ENCODE measurements at places on chromosomes 11 and 22. TPM values are rescaled to one million over a fixed set of nuclear protein-coding genes. Genes with fewer than 3 reads are reported as not detected.

- H3K36me3 ChIP-seq: no peaks in the 10 kb centered on the region
- DNase-seq: no peak
- H3K27ac ChIP-seq: no peak overlapping the region
- H3K4me1 ChIP-seq: no peaks in the 10 kb centered on the region
Observed at GRCh38 chr11:12045914-12046635, 37.6 kb upstream of the DKK3 start.

DNA sequence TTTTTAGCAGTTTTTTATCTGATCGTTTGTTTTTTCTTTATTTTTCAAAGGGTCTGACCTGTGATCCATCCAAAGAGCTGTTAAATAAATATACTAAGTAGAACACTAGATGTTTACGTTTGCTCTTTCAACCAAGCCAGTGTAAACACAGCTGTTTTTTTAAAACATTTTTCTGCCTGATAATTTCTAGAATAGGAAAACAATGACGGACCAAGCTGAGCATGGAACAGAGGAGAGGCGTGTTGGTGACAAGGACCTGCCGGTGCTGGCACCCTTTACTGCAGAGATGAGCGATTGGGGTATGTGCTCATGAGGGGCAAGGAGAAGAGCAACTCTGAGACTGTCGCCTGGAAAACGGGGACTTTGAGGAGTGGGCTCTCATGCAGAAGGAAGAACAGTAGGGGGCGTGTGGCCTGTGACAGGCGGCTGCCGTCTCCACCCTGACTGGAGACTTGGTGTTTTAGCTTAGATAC lies 28.6 kb upstream of the PANX2 start:
- H3K27ac ChIP-seq: no peak overlapping the region
- no peaks in the 10 kb centered on the region for H3K27me3 ChIP-seq
- H3K36me3 ChIP-seq: no peaks in the 10 kb centered on the region
- no peak overlapping the region for H3K4me3 ChIP-seq

GRCh38 chr11:93169950-93170561 lies 27.7 kb downstream of the SLC36A4 start:
- DNase-seq: peak; percentile 74
- no peaks in the 10 kb centered on the region for H3K4me1 ChIP-seq
- H3K36me3 ChIP-seq: peaks cover 42% of the 10 kb centered on the region
- no peak overlapping the region for H3K27ac ChIP-seq

DNA sequence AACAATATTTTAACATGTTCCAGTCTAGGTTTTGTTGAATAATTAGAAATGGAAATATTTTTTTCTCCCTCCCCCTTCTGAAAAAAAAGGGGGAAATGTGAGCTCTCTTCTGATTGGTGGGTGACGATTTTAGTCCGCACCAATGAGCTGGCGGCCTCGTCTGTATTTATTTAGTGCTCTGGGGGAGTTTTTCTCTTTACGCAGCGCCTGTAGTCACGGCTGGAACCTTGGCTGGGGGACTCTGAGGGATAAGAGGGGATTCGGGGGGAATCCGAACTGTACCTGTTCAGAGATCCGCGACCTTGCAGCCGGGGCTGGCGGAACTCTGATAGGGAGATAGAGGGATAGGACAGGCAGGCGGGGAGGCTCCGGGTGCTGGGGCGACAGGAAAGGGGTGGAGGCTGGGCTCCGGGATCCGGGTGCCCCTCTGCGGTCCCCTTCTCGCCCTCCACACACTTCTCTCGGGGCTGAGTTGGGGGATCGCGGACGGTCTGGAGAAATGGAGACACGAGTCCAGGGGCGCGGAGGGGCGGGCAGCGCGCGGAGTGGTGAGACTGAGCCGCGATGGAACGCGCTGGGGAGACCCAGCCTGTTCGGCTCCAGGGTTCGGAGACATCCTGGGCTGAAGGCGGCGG lies 99.7 kb upstream of the HSD17B12 start:
- H3K4me1 ChIP-seq: peaks cover 19% of the 10 kb centered on the region
- no peak overlapping the region for H3K27ac ChIP-seq
- no peaks in the 10 kb centered on the region for H3K36me3 ChIP-seq
- peak overlapping the region; percentile 34 for H3K4me3 ChIP-seq
- no peaks in the 10 kb centered on the region for H3K27me3 ChIP-seq

DNA sequence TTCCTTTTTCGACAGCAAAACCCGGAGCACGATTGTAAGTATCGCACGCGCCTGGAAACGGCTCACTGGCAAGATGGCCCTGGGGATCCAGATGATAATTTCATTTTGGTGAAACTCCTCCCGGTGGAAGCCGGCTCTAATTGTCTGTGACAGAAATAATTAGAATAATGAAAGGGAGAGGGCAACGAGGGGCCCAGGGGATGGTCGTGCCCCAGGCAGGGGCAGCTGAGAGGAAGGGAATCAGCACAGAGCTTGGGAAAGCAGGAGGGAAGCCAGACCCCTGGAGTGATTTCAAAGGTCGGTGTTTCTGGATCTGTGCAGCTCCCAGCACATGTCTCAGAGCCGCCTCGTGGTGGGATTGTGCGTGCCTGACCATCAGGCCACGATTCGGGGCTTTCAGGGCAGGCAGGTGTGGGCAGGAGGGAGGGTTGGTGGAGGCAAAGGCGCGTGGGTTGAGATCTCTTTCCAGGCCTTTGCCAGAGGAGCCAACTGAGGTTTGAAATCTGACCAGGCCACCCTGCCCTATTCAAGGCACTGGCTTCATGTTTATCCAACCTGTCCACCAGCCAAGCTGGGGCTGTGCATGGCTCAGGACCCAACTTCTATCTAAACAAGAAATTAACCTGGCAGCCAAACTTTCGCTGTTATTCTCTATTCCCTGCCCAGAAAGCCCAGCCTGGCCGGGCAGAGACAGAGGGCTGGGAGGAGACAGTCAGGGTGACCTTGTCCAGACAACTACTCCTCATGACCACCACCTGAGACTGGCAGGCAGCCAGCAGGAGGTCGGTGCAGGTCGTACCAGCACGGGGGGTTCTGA lies 27.8 kb downstream of the ANO1 start:
- H3K4me3 ChIP-seq: no peak overlapping the region
- H3K27ac ChIP-seq: no peak overlapping the region
- H3K4me1 ChIP-seq: no peaks in the 10 kb centered on the region

- H3K36me3 ChIP-seq: no peaks in the 10 kb centered on the region
- H3K27ac ChIP-seq: no peak overlapping the region
- H3K27me3 ChIP-seq: no peaks in the 10 kb centered on the region
- DNase-seq: no peak
- no peak overlapping the region for H3K4me3 ChIP-seq
Observed at GRCh38 chr11:16799890-16800289, 61.4 kb downstream of the C11orf58 start.

DNA sequence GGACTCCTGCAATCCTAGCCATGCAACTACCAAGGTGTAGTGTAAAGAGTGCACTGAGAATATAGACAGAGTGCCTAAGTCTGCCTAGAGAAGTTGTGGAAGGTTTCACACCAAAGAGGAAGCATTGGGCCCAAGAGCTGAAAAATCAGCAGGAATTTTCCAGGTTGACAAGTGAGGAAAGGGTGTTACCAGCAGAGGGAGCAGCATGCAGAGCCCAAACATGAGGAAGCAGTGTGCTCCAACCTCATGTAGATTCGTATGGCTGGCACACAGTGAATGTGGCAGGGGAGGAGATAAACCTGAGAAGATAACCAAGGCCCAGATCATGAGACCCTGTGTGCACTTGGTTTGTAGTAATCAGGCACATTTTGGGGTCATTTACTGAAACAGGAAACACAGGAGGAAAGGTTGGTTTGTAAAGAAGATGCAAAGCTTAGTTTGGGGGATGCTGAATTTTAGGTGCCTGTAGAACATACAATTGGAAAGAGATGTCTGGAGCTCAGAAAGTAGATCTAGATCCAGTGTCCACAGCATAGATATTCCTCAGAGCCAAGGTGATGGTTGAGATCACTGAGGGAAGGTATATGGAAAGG lies 1.7 kb downstream of the HPX start:
- H3K27ac ChIP-seq: no peak overlapping the region
- H3K4me1 ChIP-seq: peaks cover 26% of the 10 kb centered on the region
- no peak overlapping the region for H3K4me3 ChIP-seq

DNA sequence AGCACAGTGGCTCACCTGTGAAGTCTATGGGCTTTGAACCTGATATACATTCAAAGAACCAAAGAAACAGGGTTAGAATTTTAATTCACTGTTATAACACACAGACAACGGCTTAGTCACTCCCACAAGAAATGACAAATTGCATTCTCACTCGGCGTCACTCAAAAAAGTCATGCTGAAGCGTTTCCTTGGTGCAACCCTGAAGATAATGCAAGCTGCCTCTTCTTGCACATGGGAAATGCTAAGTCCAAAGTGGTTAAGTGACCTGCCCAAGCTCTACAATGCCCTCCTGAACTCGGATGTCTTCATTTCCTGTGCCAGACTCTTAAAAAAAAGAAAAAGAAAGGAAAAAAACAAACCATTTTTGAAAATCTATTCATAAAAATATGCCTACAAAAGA lies 10.0 kb downstream of the LGR4 start:
- no peak for DNase-seq
- H3K4me1 ChIP-seq: no peaks in the 10 kb centered on the region
- no peaks in the 10 kb centered on the region for H3K27me3 ChIP-seq
- no peak overlapping the region for H3K27ac ChIP-seq
- H3K36me3 ChIP-seq: no peaks in the 10 kb centered on the region

DNA sequence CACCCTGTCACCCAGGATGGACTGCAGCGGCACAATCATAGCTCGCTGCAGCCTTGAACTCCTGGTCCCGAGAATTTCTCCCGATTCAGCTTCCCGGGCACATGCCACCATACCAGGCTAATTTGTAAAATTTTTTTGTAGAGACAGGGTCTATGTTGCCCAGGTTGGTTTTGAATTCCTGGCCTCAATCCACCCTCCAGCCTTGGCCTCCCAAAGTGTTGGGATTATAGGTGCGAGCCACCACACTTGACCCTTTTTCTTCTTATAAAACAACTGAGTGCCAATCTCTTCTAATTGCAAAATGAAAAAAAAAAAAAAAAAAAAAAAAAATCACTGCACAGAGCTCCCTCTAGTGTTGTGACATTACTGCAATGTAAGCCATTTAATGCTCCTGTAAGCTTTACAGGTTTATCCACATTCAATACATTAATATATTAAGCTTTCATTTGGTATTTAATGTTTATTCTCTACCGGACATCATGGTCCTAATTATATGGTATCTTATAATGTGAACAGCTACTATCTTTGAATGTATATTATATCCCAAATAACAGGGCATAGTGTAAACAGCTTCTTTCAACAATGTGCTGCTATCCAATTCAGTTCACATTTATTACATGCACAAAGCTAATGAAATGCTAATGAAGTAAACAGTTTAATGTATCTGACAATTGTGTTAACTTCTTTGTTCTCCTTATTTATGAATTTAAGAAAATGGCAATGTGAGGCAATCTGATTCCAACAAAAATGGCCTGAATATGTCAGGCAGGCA lies 44.6 kb downstream of the COPB1 start:
- no peak overlapping the region for H3K4me3 ChIP-seq
- DNase-seq: peak; percentile 75
- H3K4me1 ChIP-seq: no peaks in the 10 kb centered on the region
- no peaks in the 10 kb centered on the region for H3K27me3 ChIP-seq
- no peak overlapping the region for H3K27ac ChIP-seq

GRCh38 chr11:7924536-7924935 lies 6.5 kb downstream of the OR10A6 start:
- no peak overlapping the region for H3K27ac ChIP-seq
- H3K4me1 ChIP-seq: no peaks in the 10 kb centered on the region
- no peak overlapping the region for H3K4me3 ChIP-seq
- DNase-seq: no peak

The OR8G1 gene
- not detected for total RNA-seq

The SMDT1 gene
- total RNA-seq: 12.6 TPM

The SLCO2B1 gene
- total RNA-seq: not detected
